ENCODE measurements at places on chromosomes 1 and 21.

- no peak for DNase-seq
Observed at GRCh38 chr1:54583307-54583686, 35.3 kb downstream of the ACOT11 start.

- no peak for DNase-seq
Observed at GRCh38 chr1:171969813-171970212, 128.5 kb downstream of the DNM3 start.

GRCh38 chr1:156559797-156560385 is 12.5 kb downstream of the IQGAP3 start:
- no peak for DNase-seq

DNA sequence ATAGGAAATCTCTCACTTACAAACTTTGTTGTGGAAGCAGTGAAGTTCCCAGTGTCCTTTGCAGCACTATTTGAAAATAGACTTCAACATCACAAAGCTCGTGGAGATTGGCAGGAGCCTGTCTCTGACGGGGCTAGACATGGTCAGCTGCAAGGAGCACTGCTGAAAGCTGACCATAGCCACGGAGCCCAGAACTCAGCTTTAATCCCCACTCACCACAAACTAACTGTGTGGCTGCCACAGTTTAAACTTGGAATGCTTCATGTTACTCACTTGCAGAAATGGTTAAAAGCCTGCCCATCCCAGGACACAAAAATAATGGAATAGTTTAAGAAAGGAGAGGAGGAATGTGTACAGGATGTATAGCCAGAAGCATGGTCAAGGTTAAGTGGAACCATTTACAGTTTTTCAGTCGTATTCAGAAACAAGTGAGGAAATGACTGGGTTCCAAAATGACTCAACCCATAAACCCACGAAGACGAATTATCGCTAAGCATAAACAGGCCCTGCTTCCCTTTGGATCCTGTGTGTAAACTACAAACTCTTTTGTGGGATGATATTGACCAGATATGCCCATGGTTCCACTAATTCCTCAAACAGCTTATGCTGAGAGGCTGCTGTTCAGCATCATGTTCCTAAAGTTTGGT is 18.2 kb downstream of the DNALI1 start:
- DNase-seq: no peak

Data from cortex of kidney (tissue), 1 donor.